Stimulated activated CD4-positive, alpha-beta T cell treated with anti-CD3 and anti-CD28 coated beads, Interleukin-1b, Interleukin-23, amount 100 ng/mL, for 4 hours (primary cell): ENCODE measurements at places on chromosomes 2 and 18.

- DNase-seq = no peak
Measured at GRCh38 chr2:39094717-39095363, 26.0 kb downstream of the SOS1 start.

- no peak for DNase-seq
Measured at GRCh38 chr2:36609507-36609906, 11.5 kb upstream of the FEZ2 start.

- DNase-seq = no peak
Measured at GRCh38 chr18:76407681-76408080, 87.4 kb downstream of the ZNF516 start.

DNA sequence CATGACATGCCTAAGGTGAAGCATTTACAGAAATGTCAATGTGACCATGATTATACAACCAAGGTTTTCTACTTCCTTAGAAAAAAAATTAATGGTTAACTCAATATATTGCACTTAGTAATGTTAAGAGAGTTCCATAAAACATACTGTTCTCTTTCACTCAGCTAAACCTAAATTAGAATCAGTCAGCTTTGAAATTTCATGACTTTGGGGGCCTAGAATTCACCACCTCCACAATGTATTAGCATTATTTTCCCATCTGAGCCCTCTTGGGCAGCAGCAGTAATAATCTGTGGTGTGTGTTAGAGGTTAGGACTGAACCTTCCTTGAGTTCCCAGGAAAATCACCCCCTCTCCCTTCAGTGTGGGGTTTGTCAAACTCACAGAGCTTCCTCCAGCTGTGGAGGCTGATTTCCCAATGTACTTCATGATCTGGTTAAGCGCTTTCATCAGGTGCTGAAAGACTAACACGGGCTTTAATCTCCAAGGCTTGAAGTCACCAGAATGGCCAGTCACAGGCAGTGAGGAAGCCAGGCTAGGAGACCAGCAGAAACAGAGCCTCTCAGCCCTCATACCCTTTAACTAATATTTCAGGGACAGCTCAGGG, 7.1 kb upstream of the UPP2 start:
- no peak for DNase-seq

GRCh38 chr18:74241970-74242369, 49.8 kb downstream of the CYB5A start:
- no peak for DNase-seq

DNA sequence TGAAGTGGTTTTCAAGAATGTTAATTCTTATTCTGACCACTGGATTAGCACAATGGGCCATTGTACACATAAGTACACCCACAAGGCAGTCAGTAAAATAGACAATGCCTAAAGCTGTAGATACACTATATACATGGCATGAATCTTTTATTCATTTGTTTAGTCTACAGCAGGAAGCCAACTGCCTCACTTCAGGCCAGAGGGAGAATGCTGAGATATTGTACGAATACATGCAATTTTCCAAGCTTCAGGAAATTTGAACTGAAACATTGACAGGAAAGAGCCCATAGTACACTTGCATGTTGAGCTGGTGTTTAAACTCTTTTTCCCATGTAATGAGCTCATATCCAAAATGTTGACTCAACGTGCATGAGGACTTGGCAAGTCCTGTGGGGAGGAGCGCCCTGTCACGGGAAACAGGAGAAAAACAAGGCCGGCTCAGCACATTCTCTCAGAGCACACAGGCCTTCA, 111.6 kb upstream of the CYP1B1 start:
- DNase-seq = no peak

- DNase-seq = no peak
Measured at GRCh38 chr18:36485772-36486171, 188.3 kb downstream of the FHOD3 start.

- DNase-seq = no peak
Measured at GRCh38 chr2:23508066-23508390, 123.0 kb downstream of the KLHL29 start.

DNA sequence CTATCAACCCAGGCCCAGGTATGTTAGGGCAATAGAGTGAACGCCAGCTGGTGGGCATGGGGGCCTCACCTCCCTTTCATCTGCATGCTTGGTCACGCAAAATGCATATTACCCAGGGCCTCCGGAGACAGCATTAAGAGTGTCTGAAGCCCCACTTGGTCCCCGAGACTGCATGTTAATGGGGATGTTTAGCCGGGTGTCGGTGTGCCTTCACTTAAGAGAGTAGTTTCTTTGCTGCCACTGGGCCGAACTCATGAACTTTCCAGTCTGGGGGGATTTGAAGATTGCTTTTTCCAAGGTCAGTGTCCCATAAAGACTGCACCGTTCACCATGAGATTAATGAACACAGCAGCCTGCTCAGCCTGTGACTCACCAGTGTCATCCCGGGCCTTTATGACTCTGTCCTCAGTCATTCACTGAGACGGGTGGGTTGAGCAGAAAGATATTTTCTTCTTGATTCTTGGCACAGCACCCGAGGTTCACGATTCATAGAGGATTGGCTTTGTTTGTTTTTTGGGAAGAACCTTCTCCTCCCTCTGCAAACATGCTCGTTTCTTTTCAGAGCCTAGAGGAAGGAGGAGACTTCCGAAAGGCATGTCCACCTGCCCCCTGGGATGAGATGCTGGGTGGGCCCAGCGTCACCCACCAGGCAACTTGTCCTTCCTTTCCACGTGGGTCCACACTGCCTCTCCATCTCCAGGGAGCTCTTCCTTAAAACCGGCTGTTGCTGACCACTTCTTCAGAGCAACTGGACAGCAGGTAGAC, 199.1 kb downstream of the GLI2 start:
- DNase-seq = no peak

- no peak for DNase-seq
Measured at GRCh38 chr18:75133721-75134610, 75.0 kb downstream of the PTGR3 start.

DNA sequence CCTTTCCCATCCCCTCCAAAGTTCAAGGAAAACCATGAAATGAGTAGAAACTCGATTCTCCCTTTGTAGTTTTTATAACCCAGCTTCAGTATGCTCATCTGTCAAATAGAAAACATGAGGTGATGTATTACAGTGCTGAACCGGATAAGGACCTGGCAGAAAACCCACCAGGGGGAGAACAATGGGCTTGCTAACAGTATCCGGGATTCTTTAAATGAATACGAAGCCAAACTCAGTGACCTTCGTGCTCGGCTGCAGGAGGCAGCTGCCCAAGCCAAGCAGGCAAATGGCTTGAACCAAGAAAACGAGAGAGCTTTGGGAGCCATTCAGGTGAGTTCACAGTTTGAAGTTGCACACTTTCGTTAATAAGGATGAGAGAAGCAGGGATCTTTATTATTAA, 113.6 kb upstream of the TTC39C start:
- DNase-seq = no peak

DNA sequence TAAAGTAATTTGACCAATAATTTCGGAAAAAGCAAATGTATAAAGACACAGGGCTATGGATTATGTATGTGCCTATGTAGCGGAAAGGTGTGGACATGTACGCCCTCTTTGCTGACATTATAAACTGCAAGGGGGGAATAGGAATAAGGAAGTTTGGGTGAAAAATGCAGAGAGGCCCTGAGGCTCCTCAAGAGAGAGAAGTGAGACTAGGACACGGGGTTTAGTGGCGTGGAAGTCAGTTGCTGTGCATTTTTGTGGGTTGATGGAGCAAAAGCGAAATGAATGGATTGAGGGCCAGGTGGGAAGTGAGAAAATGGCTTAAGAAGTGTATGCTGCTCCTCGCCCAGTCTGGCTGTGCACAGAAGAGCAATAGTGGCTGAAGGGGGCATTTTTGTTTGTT, 96.2 kb upstream of the B3GNT7 start:
- DNase-seq = no peak

DNA sequence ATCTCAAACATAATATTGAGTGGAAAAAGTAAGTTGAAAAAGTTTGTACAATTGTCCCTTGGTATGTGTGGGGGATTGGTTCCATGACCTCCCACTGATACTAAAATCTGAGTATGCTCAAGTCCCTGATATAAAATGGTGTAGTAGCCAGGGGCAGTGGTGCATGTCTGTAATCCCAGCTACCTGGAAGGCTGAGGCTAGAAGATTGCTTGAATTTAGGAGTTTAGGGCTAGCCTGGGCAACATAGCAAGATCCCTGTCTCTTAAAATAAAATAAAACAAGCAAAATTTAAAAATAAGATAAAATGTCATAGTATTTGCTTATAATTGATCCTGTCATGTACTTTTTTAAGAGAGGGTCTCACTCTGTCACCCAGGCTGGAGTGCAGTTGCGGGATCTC, 122.0 kb downstream of the PTRHD1 start:
- DNase-seq = no peak

DNA sequence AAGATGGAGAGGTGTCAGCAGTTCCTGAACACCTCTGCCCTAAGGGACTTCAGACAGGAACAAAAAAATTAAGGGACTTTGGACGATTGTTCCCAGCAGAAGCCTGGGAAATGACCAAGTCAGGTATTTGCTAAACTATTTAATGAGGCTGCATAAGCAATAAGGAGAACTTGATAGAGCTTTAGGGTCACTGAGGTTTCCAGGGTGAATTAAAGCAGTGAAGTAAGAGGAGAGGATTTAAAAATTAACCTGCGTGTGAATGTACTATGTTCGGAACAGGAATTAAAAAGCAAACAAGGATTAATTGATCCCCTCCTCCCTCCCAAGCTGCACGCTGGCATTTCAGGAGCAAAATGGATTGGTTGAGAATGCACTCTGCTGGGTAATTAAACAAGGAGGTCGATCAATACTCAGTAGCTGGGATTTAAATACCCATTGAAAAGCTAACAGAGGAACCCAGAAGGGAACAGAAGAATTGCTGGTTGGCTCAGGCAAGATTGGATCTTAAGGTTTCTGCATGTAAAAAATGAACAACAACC, 157.2 kb downstream of the RNF152 start:
- no peak for DNase-seq

- DNase-seq = no peak
Measured at GRCh38 chr18:26756556-26756955, 109.0 kb downstream of the AQP4 start.

DNA sequence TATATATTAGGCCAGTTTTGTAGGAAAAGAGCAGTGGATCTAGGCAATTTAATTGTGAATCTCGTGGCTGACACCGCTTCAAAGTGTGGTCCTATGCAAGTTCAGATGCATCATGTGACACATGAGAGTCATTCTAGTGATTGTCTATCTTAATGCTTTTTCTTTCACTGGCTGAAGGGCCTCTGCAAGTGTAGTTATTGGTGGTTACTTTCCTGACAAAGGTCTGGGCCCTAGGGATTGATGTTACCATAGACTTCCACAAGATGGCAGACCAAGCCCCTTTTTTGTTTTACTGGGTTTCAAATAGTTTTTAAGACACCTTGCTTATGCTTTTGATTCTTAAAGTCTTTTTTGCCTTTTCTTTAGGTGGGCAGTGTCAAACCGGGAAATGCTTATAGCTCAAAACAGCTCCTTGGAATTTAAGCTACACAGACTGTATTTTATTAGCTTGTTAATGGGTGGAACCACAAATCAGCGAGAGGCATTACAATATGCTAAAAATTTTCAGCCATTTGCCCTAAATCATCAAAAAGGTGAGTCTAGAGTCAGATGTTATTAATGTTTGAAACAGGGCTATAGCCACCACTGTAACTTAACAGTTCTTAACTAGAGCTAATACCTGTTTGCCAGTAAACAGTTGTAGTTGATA, 25.9 kb downstream of the CD8A start:
- peak; percentile 17 for DNase-seq

DNA sequence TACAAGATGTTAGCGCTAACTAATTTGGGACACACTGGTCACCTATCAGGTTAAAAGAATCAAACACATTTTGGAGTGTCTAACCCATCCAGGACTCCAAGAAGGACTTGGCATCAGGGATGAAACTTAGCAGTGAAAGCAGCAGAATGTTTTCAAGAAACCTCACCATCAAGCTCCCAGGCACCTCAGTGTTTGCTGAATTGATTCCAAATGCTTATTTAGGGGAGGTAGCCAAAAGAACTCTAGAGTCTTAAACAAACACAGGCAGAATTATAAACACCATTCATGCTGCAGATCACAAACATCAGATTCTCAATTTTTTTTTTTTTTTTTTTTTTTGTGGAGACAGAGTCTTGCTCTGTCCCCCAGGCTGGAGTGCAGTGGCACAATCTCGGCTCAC, 122.8 kb upstream of the UXS1 start:
- DNase-seq = no peak

GRCh38 chr2:206438196-206438724, 5.1 kb upstream of the ADAM23 start:
- DNase-seq = no peak

DNA sequence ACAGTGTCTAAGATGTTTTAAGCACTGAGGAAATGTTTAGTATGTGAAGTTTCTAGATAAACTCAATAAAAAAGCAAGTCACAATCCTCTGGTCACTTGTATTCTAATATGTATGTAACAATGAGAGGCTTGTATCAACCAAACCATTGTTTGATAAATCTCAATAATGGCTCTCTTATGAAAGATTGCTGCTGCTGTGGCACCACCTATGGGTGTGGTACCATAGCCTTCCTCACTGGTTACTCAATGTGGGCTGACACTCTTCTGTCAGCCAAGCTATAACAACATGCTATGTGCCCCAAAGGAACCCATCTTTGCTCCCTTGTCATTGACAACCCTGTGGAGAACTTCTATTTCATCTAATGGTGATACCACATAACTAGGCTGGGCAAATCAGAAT, 12.6 kb upstream of the RAB1A start:
- no peak for DNase-seq

- DNase-seq = no peak
Measured at GRCh38 chr2:67650291-67651133, 253.4 kb downstream of the ETAA1 start.

DNA sequence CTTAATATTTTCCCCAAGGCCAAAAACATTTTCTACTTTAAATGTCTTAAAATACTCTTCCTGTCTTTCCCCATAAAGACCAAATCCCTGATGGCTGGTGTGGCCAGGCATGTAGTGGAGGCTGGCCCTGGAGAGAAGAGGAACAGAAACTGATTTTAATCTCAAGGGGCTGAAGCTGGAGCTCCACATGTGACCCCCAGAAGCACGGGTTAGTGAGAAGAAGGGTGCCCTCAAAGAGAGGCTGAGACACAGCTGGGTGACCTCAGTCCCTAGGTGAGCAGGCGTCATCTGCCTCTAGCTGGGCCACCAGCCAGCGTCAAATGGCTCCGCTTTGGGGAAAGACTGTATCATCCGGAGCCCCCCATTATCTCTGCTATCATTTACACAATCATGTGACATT, 19.3 kb upstream of the TMEM18 start:
- DNase-seq = no peak

- DNase-seq = no peak
Measured at GRCh38 chr18:27057519-27058234, 127.4 kb downstream of the CHST9 start.

DNA sequence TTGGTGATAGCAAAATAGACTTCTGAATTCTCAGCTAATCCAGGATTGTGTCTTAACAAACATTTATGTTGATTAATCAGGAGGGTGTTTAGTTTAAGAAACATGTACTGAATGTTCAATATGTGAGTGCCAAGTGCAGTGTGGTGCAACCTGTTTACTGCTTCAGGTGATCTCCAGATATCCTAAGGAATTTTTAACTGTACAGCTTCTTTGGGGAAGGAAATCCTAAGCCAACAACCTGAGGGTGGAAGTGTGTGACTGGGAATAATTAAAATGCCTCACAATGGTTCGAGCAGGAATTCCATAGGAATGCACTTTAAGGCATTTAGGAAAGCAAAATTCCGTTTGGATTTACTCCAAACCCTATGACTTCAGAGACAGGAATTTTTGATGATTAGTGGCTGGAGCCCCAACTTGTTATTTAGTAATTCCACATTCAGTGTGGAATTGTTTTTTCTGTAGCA, 16.4 kb downstream of the CRIM1 start:
- no peak for DNase-seq

- peak; percentile 20 for DNase-seq
Measured at GRCh38 chr2:28348149-28348567, 44.5 kb upstream of the FOSL2 start.

GRCh38 chr2:143608758-143609157, 479.5 kb downstream of the ARHGAP15 start:
- no peak for DNase-seq
